ENCODE measurements at places on chromosomes 7 and 10.

DNA sequence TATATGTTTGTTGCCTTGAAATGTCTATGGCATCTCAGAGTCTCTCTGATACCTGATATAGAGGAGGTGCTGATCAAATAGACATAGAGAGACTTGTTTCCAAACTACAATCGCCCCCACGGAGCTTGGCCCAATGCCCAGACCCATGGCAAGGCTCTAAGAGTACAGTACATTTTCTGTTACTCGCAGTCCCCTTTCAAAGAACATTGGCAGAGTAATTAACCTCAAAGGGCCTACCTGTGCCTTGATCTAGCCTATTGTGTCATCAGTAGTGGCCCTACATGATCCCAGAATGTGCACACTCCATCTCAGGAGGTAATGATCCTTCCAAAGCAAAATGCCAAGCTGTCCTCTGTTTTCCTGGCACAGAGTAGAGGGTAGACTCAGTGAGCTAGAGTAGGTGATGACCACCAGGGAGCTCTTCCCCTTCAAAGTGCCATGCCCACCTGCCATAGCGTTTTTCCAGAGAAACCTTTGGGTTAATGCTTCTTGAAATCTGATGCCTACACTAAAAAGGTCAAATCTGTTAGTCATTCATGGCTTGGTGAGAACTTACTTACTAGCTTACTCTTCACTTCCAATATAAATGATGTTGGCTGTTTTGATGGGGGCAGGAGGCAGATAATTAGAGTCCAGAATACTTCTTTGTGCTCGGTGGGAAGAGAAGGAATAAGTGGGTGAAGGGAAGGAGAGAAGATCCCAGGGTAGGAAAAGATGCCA is 41.2 kb upstream of the ACSL5 start:
- DNase-seq = no peak

GRCh38 chr10:88525371-88526069 is 57.6 kb downstream of the RNLS start:
- DNase-seq = no peak

GRCh38 chr7:42017349-42017986 is 219.5 kb downstream of the GLI3 start:
- DNase-seq = no peak

DNA sequence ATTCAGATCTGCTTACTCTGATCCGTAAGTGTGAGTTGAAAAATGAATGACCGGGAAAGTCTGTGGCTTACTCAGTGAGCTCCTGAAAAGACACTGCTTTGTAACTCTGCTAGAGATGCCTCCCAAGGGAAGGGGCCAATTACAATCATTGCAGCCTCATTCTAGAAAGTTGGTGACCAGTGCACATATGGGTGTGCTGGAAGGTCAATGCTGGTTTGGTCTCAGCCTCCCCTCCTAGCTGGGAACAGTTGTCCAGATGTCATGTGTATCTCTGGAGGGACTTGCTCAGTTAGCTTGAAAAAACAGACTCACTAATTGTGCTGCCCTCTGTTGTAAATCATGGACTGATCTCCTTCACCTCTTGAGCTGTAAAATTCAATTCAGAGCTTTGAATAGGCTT is 405.0 kb downstream of the ADRA2A start:
- DNase-seq = no peak

DNA sequence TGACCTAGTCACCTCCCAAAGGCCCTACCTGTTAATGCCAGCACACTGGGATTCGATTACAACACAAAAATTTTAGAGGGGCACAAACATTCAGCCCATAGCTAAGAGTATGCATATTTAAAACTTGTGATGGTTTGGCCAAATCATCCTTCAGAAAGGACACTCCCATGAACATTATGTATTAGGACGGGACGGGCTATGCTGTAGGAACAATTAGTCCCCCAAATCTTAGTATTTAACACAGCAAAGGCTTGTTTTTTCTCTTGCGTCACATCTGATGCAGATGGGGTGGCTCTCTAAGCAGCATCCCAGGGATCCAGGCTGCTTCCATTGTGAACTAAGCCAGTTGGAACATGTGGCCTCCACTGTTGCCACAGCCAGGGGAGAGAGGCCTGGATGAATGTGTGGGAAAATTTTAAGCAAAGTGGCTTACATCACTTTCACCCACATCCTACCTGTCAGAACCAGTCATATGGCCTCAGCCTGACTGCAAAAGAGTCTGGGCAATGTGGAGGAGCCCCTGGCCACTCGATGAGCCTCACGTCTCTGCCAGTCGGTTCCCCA is 26.6 kb downstream of the CHST3 start:
- DNase-seq = no peak

DNA sequence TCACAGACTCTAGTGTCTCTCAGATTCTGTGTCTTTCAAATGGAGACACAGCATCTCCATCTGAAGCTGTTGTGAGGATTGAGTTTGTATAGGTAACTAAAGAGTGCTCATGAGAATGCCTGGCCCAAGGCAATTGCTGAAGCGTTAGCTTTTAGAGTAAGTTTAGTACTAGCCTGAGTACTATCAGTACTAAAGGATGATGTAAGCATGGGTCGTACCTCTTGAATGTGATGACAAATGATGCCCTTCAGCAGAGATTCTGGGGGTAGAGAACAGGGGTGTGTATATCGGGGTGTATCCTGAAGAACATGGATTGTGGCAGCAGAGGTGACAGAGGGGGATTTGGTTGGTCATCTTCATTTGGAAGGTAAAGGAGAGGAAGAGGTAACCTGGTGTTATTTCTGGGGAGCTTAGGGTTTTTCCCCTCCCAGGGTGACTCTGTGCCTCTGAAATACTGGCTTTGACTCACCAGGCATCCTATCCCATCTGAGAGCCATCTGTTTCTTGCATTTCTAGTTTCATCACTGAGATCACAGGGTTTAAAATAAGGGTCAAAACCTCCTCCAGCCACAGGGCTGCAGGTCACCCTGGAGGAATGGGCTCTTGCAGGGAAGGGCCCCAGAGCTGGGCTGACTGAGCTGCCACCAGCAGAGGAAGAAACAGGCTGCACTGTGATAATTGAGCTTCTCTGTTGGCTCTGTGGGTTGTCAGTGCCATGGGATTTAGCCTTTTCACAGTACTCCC is 756.0 kb downstream of the KCNMA1 start:
- no peak for DNase-seq

- DNase-seq = no peak
These were observed 14.7 kb downstream of the KCNMA1 start for GRCh38 chr10:77622889-77623291.

DNA sequence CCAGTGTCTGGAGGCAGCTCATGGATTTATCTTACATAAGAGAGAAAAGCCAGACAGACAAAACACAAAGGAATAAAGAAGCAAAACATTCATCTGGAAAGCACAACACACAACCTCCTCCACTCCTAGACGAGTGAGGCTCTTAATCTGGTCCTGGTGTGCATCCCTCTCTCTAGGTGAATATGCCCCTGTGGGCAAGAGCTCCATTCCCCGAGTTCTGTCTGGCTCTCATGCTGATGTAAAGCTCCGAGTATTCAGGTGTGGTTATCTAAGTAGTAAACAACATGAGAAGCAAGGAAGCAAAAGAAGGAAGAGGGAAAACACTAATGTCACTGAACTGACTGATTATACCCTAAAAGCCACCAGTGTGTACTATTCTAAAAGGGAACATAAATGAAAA is 47.9 kb upstream of the FEZF1 start:
- no peak for DNase-seq
